ENCODE measurements at places on chromosomes 16 and 17. TPM values are rescaled to one million over a fixed set of nuclear protein-coding genes. Genes with fewer than 3 reads are reported as not detected.

GNG13 gene
- not detected for total RNA-seq

- no peak for DNase-seq
These were observed 131.7 kb downstream of the RGS9 start for GRCh38 chr17:65268832-65269231.

DNA sequence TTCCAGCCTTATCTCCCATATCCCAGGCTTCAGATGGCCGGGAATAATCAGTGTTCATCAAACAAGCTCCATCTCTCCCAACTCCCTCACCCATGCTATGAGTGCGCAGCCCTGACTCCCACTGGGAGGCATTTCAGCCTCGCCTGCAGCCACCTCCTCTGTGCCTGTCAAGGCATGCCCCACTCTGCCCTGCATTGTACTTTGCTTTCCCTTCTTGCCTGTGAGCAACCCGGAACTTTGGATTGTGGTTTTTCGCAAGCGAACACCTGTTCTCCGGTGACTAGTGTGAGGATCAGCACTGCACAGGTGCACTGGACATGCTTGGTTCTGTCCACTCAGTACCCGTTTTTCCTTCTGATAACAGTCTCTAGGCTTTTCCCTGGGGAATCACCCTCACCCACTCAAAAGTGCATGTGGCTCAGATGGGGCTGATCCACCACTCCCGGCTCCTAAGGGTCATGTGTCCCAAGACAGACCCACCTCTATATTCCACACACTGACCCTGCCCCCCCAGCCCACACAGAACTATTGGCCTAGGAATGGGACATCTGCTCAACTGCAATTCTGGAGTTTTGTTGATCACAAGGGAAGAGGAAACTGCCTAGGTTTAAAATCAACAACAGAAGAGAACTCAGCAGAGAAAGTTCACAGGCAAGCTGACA, 9.1 kb downstream of the CHST6 start:
- DNase-seq = no peak

DNA sequence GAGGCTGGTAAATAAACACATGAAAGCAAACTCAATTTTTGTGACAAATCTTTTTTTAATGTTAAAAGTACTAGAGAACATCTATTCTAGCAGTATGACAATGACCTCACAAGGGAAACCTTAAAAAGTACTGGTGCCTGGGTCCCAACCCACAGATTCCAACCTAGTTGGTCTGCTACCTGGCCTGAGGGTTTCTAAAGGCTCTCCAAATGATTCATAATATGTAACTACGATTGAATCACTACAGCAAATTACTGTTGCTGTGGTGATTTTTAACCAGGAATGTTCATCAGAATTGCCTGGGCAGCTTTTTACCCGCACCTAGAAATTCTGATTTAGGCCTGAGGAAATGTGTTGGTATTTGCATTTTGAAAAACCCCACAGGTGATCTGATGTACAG, 26.1 kb downstream of the CDR2 start:
- no peak for DNase-seq

- peak; percentile 76 for DNase-seq
These were observed 138.2 kb upstream of the COX10 start for GRCh38 chr17:13931111-13931526.

GRCh38 chr16:30095166-30096078, 591 bp downstream of the YPEL3 start:
- no peak for DNase-seq

LRRC46 gene
- total RNA-seq = 0.35 TPM

SMIM36 gene
- not detected for total RNA-seq

MT4 gene
- not detected for total RNA-seq

NACA2 gene
- not detected for total RNA-seq

KCNG4 gene
- total RNA-seq = not detected

KRT33B gene
- not detected for total RNA-seq

DNA sequence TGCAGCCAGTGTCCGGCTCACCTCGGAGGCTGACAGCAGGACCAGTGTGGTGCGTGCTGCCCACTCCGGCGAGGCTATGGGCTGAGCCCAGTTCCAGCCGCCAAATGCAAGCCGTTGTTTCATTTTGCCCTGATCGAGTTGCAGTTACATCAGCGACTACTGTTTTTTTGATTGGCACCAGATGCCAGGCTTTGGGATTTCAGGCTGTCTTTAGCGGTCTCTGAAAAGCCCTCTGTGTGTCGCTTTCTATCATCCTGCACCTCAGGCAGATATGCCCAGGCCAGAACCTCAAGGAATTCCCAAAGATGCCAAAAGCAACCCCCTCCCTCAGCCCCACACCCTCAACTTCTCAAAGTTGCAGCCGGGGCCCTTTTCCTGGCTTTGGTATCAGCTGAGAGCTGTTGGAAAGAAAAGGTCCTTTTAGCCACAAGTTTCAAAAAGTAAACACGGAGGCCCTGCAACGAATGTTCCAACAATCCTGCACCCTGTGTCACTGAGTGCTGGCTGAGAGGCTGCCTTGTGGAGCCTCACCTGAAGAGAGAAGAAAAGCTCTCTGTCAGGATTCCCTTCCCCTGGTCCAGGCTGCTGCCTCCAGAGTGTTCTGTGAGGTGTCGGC, 58.9 kb downstream of the WWP2 start:
- no peak for DNase-seq

- DNase-seq = peak; percentile 30
These were observed 144.8 kb downstream of the GSG1L start for GRCh38 chr16:27918755-27919154.
